ENCODE measurements at places on chromosomes 16 and 17.

- DNase-seq = peak; percentile 69
Observed at GRCh38 chr17:41962768-41963434, 3.7 kb upstream of the CNP start.

DNA sequence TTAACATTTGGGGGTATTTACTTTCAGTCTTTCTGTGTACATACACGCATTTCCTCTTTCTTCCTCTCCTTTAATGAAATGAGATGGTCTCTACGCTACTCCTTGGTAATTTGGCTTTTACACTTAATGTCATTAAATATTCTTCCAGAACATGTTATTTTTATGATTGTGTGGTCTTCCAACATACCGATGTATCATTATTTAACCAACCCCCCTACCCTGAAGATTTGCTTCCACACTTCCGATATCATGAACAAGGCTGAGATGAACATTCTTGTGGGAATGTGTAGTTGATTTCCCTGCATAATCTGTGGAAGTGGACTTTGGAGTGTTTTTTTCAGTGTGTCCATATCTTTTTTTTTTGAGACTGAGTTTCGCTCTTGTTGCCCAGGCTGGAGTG, 2.3 kb upstream of the PGS1 start:
- no peak for DNase-seq

- DNase-seq = peak; percentile 56
Observed at GRCh38 chr16:24921229-24921628, 75.5 kb downstream of the SLC5A11 start.

- DNase-seq = no peak
Observed at GRCh38 chr16:55043499-55043898, 112.8 kb downstream of the IRX5 start.

- no peak for DNase-seq
Observed at GRCh38 chr16:3857189-3858043, 23.1 kb downstream of the CREBBP start.

DNA sequence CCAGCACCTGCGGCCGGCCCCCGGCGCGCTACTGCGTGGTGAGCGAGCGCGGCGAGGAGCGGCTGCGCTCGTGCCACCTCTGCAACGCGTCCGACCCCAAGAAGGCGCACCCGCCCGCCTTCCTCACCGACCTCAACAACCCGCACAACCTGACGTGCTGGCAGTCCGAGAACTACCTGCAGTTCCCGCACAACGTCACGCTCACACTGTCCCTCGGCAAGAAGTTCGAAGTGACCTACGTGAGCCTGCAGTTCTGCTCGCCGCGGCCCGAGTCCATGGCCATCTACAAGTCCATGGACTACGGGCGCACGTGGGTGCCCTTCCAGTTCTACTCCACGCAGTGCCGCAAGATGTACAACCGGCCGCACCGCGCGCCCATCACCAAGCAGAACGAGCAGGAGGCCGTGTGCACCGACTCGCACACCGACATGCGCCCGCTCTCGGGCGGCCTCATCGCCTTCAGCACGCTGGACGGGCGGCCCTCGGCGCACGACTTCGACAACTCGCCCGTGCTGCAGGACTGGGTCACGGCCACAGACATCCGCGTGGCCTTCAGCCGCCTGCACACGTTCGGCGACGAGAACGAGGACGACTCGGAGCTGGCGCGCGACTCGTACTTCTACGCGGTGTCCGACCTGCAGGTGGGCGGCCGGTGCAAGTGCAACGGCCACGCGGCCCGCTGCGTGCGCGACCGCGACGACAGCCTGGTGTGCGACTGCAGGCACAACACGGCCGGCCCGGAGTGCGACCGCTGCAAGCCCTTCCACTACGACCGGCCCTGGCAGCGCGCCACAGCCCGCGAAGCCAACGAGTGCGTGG, 1.5 kb downstream of the NTN1 start:
- DNase-seq = peak; percentile 26

DNA sequence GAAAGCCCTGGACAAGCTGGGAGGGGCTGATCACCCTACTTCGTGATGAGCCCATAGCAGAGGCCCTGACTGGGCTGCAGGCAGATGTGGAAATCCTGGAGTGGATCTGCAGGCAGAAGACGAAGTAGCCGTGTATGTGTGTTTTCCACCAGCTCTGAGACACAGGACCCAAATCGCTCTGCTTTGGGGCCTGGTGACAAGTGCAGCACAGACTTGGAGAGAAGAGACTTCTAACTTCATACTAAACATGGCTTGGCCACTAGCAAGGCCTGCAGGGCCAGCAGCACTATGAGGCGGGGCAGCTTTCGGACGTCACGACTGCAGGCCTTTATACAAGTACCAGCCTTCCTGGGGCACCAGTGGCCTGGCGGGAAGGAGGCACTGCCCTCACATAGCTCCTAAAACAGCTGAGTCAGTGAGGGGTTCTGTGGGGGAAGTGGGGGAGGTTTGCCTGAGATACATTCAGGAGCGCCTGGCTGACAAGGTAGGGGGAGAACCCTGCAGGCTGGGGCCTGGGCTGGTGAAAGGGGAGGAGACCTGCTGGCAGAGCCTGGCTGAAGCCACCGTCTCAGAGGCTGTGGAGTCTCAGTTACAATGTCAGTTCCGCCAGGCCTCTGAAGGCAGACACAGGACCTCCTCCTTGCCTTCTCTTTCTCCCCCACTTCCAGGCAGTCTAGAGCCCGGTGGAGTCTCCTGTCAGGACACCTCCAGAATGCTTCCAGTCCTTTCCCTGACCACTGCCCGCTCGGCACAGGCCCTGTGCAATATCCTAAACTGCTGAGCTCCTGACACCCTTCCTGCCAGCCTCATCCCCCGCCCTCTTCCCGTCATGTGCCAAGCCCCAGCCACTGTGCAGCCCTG, 73.4 kb downstream of the WSB1 start:
- DNase-seq = no peak

GRCh38 chr17:149897-150584, 12.7 kb downstream of the SCGB1C2 start:
- no peak for DNase-seq

- no peak for DNase-seq
Observed at GRCh38 chr17:28975646-28976045, 24.3 kb upstream of the PHF12 start.

- no peak for DNase-seq
Observed at GRCh38 chr16:27801289-27801945, 251.5 kb downstream of the KATNIP start.

GRCh38 chr16:59733321-59733720, 999.2 kb upstream of the GOT2 start:
- DNase-seq = no peak

DNA sequence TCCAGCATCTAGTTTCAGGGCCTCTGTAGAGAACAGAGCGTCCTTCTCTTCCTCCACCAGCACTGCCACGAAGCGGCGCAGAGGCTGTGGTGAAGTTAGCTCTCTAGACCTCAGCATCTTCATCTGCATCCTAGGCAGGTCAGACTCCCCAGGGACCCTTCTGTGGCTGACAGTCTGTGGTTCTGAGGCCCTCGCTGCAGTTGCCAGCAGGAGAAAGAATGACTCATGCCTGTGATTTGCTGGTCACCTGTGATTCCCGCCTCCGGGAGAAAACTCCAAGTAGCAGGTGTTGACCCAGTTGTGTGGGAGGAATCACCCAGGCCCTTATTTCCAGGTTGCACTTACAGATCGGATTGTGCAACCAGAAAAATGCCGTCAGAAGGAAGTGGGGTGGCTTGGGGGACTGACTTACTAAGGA, 117.3 kb upstream of the CACNG5 start:
- no peak for DNase-seq

DNA sequence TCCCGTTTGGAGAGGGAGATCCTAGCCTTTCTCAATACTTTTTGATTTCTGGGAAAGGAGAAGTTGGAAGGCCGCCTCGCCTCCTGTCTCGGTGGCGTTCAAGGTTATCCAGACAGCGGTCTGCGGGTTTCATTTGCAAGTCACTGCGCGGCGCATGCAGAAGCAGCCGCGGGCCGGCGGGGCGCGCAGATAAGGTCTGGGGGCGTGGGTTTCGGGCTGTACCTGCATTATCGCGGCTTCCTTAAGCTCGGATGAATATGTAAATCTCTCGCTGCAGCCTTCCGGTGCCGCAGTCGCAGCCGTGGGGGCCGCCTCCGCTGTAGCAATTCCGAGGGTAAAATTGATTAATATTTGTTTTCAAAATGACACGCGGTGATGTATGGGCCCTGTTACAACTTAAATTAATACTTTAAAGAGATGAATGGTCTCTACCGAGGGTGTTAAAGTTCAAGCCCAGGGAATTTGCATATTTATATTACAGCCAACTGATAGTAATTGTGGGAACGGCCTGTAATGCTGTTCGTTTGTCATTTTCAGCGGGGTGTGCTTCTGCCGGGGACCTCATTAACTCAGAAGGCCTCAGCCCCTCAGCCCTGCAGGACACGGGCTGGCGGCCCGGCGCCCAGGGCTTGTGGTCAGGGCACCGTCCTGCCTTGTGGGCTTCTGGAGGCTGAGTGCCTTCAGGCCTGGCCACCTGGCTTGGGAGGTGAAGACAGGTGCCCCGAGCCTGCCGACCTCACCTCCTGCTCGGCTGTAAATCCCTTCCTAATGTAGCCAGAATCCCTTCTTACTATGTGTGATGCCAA, 99.4 kb downstream of the CYLD start:
- DNase-seq = peak; percentile 35

- DNase-seq = no peak
Observed at GRCh38 chr16:25416002-25416401, 158.4 kb upstream of the ZKSCAN2 start.

DNA sequence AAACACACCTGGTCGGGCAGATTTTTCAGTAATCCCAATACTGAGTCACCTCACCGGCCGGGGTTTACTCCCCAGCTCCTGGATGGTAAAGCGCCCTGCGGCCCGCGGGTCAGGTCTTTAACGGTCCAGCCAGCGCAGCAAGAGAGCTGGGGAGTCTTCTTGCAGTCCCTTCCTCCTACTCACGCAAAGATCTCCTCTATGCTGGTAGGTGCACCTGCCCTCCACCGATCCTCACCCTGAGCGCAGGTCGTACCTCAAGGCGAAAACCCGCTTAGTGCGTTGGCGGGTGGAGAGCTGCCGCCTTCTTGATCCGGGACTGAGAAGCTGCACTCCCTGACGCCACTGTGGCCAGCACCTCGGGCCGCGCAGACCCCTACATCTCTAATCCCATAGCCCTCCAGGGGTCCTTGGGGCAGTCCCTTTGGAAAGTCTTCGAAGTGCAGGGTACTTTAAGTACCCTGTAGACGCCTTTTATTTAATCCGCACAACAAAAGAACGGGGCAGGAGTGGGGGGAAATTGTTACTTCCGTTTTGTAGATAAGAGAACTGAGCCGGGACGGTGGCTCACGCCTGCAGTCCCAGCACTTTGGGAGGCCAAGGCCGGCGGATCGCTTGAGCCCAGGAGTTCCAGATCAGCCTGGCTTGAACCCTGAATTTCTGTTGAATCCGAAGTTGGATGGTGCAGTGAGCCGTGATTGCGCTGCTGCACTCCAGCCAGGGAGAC, 10.4 kb upstream of the HOXB13 start:
- DNase-seq = no peak

- no peak for DNase-seq
Observed at GRCh38 chr16:55655381-55655896, 349 bp upstream of the SLC6A2 start.

DNA sequence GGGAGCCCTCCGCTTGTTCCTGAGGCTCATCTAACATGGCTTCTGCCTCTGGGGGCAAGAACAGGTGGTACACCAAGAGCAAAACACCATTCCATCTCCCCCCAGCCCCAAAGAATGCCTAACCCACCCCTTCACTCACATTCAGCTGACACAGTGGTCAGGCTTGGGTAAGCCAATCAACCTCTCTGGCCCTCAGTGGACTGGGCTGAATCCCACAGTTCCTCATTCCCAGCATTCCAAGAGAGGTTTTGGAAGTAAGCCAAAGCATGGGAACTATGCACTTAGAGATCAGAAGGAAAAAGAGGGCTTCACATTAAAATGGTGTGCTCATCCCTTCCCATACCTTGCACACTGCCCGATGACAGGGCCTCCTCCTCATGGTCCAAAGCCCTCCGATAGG, 7.8 kb downstream of the PIGS start:
- DNase-seq = no peak

Measured in CD8-positive, alpha-beta T cell (primary cell).